ENCODE measurements at places on chromosomes 11 and 22.

- DNase-seq, result no peak
These were observed 5.1 kb downstream of the GRAMD4 start for GRCh38 chr22:46625113-46625842.

DNA sequence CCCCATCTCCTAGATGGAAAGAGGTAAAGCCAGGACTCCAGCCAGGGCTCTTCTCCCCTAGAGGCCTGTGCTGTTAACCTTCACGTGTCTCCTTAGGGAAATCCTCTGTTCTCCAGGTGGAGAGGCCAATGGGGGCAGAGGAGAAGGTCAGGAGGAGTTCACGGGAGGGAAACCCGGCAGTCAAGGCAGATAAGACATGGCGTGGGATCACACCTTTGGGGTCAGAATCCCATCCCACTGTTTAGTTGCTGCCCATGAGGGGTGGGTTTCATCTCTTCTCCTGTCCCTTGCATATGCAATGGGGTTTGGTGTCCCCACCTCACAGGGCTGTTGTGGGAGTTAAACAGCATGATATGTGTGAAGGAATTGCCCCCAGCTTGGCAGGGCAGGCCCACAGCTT, 469.7 kb downstream of the TBC1D22A start:
- DNase-seq, result no peak

- no peak for DNase-seq
These were observed 1.5 kb downstream of the ATG13 start for GRCh38 chr11:46618837-46619236.

GRCh38 chr22:23408321-23408720, 171.8 kb downstream of the IGLL1 start:
- DNase-seq, result peak; percentile 17

DNA sequence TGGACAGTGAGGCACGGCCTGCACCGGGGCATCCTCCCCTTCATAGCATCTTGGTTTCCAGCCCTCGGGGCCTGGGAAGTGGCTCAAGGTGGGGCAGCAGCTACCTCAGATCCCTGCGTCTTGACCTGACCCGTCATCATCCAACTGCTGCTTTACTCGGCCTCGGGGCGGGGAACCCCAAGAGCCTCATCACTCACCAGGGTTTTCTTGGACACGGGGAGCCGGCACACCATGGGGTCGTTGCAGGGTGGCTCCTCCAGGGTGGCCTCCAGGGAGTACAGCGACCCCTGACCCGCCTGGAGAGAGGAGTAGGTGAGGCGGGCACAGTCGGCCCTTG, 651 bp downstream of the CTSF start:
- DNase-seq, result no peak

DNA sequence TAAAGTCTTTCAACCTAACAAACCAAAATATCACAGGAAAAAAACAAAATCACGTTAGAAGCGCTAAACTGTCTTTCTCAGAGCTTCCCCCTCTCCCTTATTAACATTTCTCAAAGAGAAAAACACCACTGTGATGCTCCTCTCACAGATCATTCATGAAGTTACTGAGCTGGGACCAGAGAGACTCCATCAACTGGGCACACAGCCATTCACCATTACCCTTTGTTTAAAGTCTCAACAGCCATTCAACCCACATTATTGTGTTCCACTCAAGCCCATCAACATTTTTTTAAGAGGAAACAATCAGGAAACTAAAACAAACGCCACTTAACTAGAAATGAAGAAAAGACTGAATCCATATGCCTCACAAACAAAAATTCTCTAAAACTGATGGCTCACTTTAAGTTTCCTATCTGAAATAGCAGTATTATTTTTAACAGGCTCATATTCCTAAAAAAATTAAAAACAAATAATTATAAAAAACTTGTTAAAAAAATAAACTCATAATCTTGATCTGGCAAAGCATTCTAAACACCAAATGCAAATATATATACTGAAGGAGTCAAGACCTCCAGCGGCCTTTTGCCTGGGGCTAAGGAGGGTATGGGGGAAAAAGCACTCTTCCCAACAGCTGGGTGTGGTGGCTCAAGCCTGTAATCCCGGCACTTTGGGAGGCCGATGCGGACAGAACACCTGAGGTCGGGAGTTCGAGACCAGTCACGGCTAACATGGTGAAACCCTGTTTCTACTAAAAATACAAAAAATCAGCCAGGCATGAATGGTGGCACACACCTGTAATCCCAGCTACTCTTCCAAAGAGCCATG, 14.0 kb downstream of the CELF1 start:
- DNase-seq, result no peak

- no peak for DNase-seq
These were observed 46.0 kb downstream of the MCM5 start for GRCh38 chr22:35445933-35446332.

- DNase-seq, result no peak
These were observed 175.4 kb downstream of the CTTN start for GRCh38 chr11:70573701-70574151.

DNA sequence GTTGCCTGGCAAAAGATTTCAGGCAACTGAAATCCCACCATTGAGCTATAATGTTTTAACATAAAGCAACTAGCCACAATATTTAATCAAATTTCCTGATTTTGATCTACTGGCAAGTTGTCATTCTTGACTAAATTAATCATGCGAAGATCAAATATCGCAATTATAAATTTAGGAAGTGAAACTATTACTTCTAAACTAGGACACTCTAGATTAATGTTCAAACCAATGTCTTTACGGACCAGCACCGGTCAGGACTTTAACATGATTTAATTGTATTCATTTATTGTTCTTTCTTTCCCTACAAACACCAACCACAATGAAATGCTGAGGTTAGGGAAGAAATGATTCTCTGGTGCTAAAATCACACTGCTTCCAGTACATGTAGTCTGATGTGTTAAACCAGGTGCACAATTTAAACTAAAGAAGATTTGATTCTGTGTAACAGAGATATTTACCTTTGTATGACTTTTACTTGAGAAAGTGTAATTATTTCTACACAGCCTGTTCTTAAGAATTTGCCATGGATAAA, 14.9 kb downstream of the GAS2 start:
- DNase-seq, result no peak

DNA sequence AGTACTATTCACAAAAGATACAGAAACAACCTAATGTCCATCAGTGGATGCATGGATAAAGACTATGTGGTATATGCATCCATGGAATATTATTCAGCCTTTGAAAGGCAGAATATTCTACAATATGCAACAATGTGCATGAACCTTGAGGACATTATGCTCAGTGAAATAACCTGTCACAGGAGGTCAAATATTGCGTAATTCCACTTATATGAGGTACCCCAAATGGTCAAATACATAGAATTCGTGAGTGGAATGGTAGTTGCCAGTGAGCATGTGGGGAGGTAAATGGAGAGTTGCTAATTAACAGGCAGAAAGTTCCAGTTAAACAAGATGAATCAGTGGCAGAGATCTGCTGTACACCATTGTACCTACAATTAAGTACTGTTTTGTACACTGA, 3.6 kb upstream of the SLC5A4 start:
- DNase-seq, result no peak

DNA sequence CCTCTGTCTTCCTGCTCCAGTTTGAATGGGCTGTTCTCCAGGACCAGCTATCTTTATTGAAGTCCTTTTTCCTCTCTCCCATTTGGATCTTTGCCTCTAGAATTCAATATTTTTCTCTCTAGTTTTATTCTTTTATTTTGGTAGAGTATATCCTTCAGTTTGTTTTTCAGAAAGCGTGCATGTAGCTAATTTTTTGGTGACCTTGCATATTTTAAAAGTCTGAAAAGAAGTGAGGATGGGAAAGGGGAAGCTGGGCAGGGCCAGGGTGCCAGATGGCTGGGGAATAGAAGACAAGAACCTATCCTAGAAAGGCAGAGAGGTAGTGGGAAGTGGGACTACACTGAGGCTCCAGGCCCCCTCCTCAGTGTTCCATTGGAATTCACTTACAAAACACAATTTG, 95.0 kb upstream of the ZBED5 start:
- DNase-seq, result no peak

DNA sequence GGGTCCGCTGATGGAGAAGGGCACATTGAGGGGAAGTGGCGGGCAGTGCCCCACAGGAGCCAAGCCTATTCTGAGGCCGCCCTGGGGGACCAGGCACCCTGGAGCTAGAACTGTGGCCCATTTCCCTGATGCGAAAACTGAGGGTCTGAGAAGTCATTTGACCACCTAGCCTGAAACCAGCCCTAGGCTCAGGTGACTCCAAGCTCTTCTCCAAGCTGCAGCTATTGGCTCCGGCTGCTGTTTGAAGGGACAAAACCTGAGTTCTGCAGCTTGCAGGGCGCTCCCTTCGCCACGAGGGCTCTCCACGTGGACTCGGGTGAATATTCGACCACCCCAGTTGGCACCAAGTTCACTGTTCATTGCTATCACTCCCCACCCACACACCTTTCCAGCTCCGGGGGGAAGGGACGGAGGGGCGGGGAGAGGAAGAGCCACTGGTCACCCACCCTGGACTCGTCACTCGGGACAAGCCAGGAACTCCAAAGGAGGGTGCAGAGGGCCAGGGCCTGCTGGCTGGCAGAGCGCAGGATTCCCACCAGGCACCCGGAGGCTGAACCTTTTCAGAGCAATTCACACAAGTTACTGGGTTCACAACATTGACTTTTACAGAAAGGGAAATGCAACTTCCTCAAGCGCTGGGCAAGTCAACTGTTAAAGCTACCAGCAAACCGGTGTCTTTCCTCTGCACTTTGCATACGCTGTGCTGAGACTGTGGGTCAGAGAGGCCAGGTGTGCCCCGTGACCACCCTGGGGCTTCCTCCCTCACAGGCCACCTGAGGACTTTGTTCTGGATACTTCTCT, 1.1 kb upstream of the RAC2 start:
- DNase-seq, result no peak

- no peak for DNase-seq
These were observed 579.4 kb downstream of the JRKL start for GRCh38 chr11:96969251-96969650.

DNA sequence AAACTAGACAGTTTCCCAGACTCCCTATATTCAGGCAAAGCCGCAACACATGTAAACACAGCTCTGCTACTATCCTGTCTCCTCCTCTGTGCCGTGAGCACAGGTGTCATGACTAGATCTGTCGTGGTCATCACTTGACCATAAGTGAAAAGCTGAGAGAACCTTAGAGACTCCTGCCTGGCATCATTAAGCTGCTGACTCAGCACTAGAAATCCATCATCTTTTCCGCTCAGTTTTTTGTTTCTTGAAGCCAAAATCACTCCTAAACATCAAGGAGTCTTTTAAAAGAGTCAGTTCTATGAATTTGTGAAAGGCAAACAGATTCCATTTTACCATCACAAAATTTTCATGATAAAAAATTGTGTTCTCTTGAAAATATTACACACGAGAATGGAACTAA, 102.5 kb upstream of the TP53AIP1 start:
- no peak for DNase-seq

- peak; percentile 60 for DNase-seq
These were observed 349.9 kb downstream of the CNTN5 start for GRCh38 chr11:99370549-99371216.

DNA sequence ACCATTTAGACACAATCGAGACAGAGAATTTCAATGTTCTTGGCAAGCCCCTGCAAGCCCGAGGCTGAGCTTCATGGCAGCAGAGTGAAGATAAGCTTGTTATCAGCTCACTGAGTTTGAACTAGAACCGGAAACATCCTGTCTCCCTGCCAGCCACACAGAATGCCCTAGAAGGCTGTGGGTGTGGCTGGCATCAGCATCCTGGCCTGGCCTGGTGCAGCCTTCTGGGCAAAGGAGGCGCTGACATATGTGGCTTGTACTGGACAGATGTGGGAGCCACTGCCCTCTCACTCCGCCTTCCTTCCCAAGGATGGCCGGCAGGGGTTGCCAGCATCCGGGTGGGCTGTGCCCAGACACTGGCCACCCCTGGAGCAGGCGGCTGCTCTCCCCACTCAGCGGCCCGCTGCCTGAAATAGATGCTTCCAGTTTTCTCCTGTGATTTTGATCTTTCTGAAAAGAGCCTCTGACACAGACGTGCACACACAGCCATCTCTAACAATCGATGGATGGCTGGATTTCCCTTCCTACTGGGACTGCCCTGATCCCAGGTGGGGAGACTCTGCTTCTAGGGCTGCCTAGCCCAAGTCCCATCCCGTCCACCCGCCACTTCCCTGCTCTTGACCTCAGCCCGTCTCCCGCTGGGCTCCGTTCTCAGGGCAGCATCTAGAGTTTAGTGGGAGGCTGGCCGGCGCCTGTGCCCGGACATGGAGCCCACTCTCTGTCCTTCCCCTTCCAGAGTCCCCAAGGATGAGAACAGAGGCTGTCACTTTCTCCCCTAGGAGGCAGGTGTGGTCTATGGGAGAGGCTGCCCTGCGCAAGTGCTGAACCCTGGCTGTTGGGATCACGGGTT, 149.7 kb downstream of the CTTN start:
- DNase-seq, result no peak

- no peak for DNase-seq
These were observed 24.3 kb downstream of the MYH9 start for GRCh38 chr22:36363349-36363981.

DNA sequence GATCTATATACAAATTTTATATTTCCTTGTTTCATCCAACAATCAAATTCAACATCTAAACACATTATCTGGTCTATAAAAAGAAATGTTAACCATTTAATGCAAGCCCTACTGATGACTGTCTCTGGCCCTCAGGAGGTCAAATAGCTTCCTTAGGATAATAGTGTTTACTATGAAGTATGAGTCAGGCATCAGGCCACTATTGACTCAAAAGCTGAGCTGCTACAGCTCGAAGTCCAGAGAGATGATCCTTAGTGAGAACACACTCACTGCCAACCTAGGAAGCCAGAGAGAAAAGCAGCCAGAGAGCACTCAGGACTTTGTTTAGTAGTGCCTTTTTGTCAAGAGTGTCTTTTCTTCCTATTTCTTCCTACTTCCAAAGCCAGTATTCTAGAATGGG, 171.8 kb downstream of the SOX6 start:
- peak; percentile 78 for DNase-seq

DNA sequence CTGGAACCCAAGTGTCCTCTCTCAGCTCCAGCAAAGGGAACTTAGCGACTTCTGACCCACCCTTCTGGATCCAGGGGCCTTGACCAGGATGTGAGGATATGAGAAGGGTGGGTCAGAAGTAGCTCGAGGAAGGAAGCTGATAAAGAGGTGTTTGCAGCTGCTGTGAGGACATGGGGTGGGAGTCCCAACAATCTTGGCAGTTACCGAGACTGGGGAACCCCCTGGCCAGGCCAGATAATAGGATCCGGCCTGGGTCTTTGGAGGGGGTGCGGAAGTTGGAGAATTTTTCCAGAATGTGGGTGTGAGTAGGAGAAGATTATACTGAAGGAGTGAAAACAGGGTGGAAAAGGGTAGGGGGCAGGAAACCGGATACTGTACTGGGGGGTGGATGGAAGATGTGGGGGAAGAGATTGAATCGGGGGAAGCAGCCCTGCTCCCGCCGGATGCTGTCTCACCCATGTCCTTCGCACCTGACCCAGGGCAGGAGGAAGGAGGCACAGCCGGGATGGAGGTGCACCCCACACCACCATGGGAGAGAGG, 2.8 kb upstream of the MCAM start:
- DNase-seq, result no peak

- no peak for DNase-seq
These were observed 14.6 kb downstream of the TSPAN32 start for GRCh38 chr11:2316169-2316962.

- no peak for DNase-seq
These were observed 15.9 kb downstream of the IL10RA start for GRCh38 chr11:118002010-118002540.

GRCh38 chr22:32882774-32883530, 81.4 kb downstream of the TIMP3 start:
- no peak for DNase-seq

Measured in fibroblast of skin of scalp (primary cell).